ENCODE measurements at places on chromosomes 2 and 18.

GRCh38 chr2:233480490-233481202 lies 85.9 kb downstream of the USP40 start:
- DNase-seq, result peak; percentile 12

DNA sequence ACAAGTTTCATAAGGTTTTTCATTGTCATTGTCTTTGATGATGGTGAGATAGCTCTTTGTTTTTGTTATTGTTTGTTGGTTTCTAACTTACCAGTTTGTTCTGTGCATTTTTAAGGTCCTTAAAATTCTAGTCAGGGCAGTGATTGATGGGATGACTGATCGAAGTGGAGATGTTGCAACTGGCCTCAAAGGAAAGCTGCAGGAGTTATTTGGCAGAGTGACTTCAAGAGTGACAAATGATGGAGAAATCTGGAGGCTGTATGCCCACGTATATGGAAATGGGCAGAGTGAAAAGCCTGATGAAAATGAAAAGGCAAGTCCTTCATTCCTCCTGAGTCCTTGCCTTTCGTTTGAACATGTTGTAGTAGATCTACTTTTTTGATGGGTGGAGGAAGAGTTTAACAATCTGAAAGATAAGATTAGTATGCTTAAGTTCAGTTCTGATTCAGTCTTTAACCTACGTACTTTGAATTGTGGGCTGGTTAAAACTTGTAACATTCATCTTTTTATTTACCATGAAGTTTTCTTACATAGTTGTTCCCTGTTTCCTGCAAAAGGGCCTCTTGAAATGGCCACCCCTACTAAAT lies 135.8 kb upstream of the LTBP1 start:
- DNase-seq, result no peak

GRCh38 chr2:236558993-236559978 lies 10.3 kb upstream of the ACKR3 start:
- no peak for DNase-seq

- DNase-seq, result no peak
Measured at GRCh38 chr2:10303181-10303693, 533 bp downstream of the HPCAL1 start.

DNA sequence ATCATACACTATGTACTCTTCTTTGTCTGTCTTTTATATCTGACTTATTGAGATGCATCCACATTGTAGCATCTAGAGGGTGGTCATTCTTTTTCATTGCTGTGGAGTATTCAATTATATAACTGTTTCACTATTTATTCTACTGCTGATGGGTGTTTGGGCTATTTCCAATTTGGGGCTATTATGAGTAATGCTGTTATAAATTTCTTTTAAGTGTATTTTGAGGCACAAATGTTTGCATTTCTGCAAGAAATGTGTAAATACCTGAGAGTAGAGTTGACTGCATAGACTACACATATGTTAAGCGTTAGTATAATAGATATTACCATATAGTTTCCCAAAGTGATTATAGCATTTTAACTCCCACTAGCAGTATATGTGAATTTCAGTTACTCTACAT lies 26.9 kb upstream of the PPP1R1C start:
- DNase-seq, result no peak

- DNase-seq, result no peak
Measured at GRCh38 chr2:223439786-223440185, 162.4 kb downstream of the SCG2 start.

DNA sequence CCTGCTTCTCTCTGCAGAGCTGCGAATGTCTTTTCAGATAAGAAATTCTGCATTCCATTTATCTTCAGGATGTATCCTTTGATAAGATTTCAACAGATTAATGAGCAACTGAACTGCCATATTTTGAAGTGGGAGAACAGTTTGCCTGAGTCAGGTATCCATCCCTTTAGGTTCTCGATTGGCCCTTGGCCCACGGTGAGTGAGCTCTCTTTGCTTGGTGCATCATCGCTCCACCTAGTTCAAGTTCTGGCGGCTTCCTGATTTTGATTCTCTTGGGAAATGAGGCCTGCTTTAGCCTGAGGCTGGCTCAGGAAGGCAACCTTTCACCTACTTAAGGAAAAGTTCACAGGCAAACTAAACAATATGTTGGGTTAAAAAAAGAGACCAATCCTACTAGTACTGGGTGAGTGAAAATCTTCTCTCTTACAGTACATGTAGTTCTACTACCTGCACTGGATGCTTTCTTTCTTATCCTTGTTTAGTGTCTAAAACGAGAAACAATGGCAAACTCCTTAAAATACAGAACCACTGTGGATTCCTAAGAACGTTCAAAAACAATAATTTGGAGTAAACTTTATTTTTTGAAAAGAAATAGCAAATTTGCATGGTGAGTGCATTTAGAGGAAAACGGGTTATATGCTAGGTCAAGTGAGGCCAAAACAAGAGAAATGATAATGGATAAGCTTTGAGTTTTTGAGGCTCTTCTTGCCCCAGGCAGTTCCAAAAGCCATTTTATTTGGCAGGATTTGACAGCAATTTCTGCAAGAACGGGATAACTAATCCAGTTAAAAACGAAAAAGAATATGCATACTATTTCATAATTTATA lies 837 bp upstream of the ACSL3 start:
- DNase-seq, result no peak

GRCh38 chr2:21892140-21892539 lies 768.4 kb downstream of the TDRD15 start:
- DNase-seq, result no peak
